H9 (cell line): ENCODE measurements at places on chromosomes 4 and X.

- DNase-seq = no peak
Observed at GRCh38 chr4:181827246-181827645, 416.0 kb upstream of the TENM3 start.

GRCh38 chrX:84046403-84046984 is 141.5 kb downstream of the RPS6KA6 start:
- peak; percentile 50 for DNase-seq

- no peak for DNase-seq
Observed at GRCh38 chr4:47543331-47543730, 58.3 kb downstream of the ATP10D start.

DNA sequence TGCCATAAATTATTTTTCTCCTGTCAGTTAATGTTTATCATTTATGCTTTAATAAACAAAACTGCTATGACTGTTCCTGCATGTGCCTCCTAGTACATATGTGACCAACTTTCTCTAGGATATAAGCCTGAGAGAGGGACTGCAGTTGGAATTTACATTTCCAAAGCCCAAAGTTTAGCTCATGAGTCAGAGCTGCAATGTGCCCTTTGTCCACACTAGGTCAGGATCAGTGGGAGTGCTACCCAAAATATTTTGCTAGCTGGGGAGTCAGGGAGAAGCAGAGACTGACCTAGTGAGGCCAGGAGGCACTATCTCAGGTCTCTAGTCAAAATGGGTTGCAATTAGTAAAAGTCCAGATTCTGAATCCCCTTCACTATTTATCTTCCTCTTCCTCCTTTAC is 92.7 kb downstream of the AR start:
- peak; percentile 28 for DNase-seq

GRCh38 chr4:81256059-81256970 is 41.3 kb upstream of the PRKG2 start:
- DNase-seq = no peak

- DNase-seq = peak; percentile 70
Observed at GRCh38 chr4:47704693-47705325, 133.1 kb downstream of the CORIN start.

- DNase-seq = no peak
Observed at GRCh38 chrX:119617517-119618164, 11.4 kb upstream of the NKRF start.

DNA sequence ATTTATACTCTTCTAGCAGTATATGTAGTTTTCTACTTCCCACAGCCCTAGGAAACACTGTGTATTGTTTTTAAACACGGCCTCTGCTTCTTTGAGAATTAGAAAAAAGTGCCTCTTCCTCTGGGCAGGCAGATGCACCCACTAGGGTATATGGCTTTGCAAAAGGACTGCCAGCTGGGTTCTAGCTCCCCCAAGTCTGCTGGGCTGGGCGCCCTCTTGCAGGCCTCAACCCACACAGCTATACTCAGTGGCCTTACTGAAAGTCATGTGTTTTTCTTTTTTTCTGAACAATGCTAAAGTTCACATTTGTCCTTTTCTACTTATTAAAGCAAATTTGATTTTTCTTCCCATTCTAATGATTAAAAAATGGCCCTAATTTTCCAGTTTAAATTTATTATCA is 35.5 kb upstream of the BMPR1B start:
- DNase-seq = no peak

GRCh38 chrX:16112428-16112827 is 10.9 kb upstream of the GRPR start:
- DNase-seq = no peak

DNA sequence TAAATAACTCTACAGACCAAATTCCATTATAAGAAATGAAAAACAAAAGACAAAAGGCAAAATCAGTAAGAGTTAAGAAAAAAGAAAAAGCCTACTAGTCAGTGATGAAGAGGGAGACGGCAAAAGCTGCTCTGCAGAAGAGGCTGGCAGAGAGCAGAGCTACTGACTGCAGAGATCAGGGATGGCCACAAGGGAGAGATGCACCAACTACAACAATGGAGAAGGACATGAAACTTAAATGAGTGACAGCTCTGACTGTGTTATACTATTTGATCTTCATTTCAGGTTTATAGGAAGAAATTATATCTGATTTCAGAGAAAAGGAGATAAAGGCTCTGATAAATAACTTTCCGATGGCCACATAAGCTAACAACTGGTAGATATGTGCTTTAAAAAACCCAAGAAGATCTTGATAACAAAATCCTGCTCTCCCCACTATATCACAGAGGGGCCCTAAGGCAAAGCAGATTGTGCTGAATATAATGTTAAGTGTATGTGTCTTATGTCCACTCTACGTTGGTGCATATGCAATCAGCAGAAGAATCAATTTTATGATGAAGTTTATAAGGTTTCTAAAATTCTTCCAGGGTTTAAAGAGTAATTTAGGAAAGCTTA is 58.4 kb upstream of the COX18 start:
- no peak for DNase-seq

DNA sequence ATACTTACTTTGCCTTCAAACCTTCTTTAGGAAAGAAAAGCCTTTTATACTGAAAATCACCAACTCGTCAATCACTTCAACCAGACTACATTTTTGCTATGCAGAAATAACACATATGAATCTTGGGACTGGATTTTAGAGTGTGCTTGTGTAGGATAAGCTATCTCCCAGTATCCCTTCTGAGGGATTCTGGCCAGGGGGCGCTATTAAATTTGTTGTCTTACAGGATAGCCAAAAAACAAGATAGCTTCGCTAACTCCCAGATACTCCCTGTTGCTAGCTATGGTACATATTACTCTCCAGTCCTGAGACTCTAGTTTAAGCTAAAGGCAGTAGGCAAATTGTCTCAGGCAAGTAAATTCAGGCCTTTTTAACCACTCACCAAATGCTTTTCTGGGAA is 167.2 kb downstream of the LHFPL1 start:
- DNase-seq = peak; percentile 33

DNA sequence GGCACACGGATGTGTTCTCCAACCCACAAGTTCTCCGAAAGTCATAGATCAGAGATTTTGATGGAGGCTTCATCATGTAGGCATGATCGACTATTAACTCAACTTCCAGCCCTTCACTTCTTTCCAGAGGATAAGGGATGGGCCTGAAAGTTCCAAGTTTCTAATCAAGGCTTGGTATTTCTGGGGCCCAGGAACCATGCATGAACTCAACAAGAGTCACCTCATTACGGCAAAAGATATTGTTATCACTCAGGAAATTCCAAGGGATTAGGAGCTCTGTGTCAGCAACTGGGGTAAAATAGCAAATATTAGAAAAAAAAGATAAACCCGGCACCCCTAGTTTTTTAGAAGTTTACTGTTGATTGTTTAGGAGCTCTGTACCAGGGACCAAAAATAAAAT is 240.1 kb upstream of the PPP1R2C start:
- no peak for DNase-seq

GRCh38 chrX:132022967-132023895 is at the start of gene STK26:
Gene STK26, plus strand, starts transcription at chrX:132023302. Its CDS starts 316 bp downstream, at chrX:132023618.
- peak; percentile 82 for DNase-seq

DNA sequence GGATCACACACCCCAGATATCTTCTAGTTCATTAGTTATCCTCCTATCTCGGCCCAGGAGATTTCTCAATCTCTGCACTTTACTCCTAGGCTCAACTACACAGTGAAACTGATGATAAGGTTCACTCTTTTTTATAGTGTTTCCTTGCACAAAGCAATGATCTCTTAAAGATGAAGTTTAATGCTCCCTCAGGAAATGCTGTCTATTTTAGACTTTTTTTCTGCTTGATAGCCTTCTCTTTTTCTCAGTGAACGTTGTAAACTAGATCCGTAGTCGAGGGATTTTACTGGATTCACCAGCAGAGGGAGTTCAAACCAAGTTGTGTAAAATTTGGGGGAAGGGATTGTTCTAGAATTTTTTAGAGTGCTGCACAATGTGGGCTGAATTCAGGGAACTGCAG is 269.6 kb downstream of the GBA3 start:
- DNase-seq = no peak

GRCh38 chrX:19750028-19750782 is 137.2 kb downstream of the SH3KBP1 start:
- DNase-seq = no peak

GRCh38 chrX:47172549-47172948 is 21.1 kb upstream of the UBA1 start:
- no peak for DNase-seq

DNA sequence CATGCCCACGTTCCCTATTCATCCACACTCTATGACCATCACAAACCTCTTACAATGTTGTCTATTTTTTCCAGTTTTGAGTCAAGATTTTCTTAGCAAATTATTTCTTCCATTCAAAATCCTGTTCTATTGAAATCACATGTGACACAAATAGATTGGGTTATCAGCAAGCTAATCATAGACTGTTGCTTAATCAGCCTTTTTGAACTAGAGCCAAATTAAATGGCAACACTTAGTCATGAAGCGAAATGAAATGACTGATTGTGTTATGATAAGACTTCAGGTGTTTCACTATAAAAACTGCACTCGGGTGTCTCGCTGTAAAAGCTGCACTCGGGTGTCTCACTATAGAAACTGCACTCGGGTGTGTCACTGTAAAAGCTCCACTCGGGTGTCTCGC is 890.0 kb upstream of the FRG1 start:
- no peak for DNase-seq

DNA sequence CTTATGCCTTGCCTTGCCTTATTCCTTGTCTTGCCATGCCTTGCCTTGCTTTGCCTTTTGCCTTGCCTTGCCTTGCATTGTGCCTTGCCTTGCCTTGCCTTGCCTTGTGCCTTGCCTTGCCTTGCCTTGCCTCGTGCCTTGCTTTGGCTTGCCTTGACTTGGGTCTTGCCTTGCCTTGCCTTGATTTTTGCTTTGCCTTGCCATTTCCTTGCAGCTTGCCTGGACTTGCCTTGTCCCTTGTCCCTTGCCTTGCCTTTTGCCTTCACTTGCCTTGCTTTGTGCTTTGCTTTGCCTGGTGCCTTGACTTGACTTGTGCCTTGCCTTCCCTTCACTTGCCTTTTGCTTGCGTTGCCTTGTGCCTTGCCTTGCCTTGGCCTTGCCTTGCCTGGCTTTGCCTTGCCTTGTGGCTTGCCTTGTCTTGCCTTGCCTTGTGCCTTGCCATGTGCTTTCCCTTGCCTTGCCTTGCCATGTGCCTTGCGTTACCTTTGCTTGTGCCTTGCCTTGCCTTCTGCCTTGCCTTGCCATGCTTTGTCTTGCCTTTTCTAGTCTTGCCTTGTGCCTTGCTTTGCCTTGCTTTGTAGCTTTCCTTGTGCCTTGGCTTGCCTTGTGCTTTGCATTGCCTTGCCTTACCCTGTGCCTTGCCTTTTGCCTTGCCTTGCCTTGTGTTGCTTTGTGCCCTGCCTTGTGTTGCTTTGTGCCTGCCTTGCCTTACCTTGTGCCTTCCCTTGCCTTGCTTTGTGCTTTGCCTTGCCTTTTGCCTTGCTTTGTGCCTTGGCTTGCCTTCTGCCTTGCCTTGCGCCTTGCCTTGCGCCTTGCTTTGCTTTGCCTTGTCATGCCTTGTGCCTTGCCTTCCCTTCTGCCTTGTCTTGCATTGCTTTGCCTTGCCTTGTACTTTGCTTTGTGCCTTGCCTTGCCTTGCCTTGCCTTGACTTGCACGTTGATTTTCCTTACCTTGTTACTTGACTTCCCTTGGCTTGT is 92.8 kb downstream of the TAB3 start:
- peak; percentile 7 for DNase-seq

- no peak for DNase-seq
Observed at GRCh38 chrX:100494646-100495370, 84.7 kb upstream of the PCDH19 start.

DNA sequence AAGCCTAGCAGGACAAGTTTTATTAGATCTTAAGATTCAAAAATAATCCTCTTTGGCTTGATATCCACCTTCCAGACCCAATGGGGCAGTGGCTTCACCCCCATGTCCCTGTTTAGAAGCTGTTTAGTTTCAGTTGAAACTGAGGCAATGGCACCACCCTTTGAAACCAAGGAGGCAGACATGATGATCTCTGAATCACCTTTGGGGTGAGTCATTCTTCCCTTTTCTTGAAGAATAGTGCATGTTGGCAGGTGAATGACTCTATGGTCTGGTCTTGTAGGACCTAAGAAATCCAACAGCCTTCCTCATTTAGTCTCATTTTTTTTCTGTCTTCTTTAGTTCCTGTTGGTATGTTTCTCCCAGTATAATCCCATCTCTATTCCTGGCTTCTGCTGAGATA is 29.5 kb upstream of the BMP15 start:
- DNase-seq = no peak

DNA sequence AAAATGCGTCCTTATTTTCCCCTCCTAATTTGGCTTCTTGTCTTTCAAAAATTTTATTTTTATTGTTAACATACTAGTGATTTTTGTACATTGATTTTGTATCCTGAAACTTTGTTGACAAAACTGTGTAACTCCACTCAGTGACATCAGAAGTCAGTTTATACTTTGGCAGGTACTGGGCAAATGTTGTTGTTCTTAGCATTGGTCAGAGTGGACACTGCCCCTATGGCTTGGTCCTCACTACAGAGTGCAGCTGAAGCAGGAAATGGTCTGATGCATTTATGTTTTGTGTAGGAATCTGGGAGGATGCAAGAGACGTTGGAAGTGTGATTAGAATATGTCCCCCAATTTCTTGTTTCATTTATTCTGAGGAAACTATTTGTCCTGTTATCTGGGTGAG is 205.5 kb upstream of the CENPE start:
- DNase-seq = no peak

GRCh38 chr4:15040916-15041463 is 38.7 kb downstream of the CPEB2 start:
- DNase-seq = no peak

DNA sequence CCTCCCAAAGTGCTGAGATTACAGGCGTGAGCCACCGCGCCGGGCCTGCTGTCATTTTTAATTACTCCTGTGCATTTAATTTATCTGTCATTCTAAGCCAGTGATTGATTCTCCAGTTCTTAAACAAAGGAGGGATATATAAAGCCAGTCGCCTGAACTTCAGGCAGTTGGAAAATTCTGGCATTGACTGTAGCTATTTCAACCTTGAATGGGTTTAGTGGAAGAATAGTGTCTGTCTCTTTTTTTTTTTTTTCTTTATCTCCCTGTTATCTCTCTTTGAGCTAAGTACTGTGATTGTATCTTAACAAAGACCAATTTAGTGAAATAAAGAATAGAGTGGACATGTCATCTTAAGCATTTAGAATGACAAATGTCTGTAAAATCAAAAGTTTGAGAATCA is 11.0 kb downstream of the NEIL3 start:
- DNase-seq = no peak

GRCh38 chr4:146833530-146833929 is 112.1 kb downstream of the TTC29 start:
- DNase-seq = no peak

DNA sequence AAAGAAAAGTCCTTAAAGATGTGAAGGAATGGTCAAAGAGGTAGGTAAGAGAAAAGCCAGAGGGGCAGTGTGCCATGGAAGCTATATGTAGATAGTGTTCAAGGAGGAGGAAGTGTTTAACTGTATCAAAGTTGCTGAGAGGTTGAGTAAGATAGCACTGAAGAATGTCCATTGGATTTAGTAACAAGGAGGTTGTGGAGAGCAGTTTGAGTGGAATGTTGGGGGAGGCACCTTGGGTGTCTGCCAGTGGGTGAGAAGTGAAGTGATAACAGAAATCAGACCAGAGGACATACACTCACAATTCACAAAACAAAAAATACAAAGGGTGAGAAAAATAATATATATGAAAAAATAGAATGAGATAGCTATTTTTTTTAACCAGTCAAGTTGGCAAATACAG is 121.3 kb upstream of the AMOT start:
- DNase-seq = no peak

GRCh38 chr4:39729557-39729956 is 31.6 kb downstream of the UBE2K start:
- DNase-seq = no peak

- DNase-seq = no peak
Observed at GRCh38 chr4:144176476-144176875, 36.0 kb upstream of the GYPA start.
